Naive B cell (primary cell): ENCODE measurements at places on chromosomes 5 and 9. TPM values are rescaled to one million over a fixed set of nuclear protein-coding genes. Genes with fewer than 3 reads are reported as not detected.

DNA sequence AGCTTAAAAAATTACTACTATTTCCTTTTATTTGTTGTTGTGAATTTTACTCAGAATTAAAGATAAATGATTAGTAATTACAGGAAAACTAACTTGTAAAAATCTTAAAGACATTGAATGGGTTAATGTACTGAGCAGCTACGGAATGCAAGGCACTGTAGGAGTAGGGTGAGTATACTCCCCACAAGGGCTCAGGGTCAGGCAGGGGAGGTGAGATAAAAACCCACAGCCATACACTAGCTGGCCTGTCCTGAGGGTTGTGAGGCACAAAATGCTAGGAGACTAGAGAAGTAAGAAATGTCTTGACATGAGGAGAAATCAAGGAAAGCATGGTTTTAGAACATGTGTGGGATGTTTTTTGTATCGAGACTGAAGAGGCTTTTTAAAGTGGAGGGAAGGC is 13.4 kb downstream of the ZBED3 start:
- DNase-seq, result no peak
- peaks cover 24% of the 10 kb centered on the region for H3K36me3 ChIP-seq
- peaks cover 10% of the 10 kb centered on the region for H3K27me3 ChIP-seq
- H3K4me3 ChIP-seq, result no peak overlapping the region
- H3K4me1 ChIP-seq, result peaks cover 21% of the 10 kb centered on the region
- peak overlapping the region; percentile 42 for H3K27ac ChIP-seq

The SH3PXD2B gene
- not detected for polyA plus RNA-seq

The ADAMTS19 gene
- not detected for polyA plus RNA-seq

The HTR4 gene
- polyA plus RNA-seq, result not detected

The SLC12A7 gene
- 6.8 TPM for polyA plus RNA-seq

- H3K27me3 ChIP-seq, result no peaks in the 10 kb centered on the region
- DNase-seq, result peak; percentile 40
- peak overlapping the region; percentile 81 for H3K27ac ChIP-seq
- H3K36me3 ChIP-seq, result no peaks in the 10 kb centered on the region
- H3K4me1 ChIP-seq, result peaks cover 40% of the 10 kb centered on the region
These were observed 431.0 kb upstream of the MEF2C start for GRCh38 chr5:89313804-89314588.

DNA sequence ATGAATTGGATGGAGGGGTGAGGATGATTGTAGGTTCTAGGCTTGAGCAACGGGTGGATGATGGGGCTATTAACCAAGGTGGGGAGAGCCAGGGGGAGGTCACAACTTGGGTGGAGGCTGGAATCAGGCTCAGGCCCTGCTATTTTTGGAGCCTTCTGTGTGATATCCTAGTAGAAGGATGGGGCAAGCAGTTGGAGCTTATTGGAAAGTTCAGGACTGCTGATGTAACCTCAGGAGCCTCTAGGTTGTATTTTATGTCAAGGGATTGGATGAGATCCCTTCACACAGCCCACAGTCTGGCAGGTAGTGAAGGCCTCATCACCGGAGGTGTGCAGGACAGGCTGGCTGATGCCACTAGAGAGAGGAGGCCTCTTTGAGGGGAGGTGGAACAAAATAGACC is 11.2 kb upstream of the RPS14 start:
- no peaks in the 10 kb centered on the region for H3K36me3 ChIP-seq
- H3K4me3 ChIP-seq, result no peak overlapping the region
- peak overlapping the region; percentile 79 for H3K27ac ChIP-seq
- no peak for DNase-seq
- H3K27me3 ChIP-seq, result no peaks in the 10 kb centered on the region

- no peak overlapping the region for H3K27ac ChIP-seq
- H3K4me3 ChIP-seq, result no peak overlapping the region
- H3K36me3 ChIP-seq, result no peaks in the 10 kb centered on the region
- H3K4me1 ChIP-seq, result peaks cover 5% of the 10 kb centered on the region
- H3K27me3 ChIP-seq, result peaks cover 34% of the 10 kb centered on the region
These were observed 5.0 kb downstream of the DIRAS2 start for GRCh38 chr9:90637626-90638025.

DNA sequence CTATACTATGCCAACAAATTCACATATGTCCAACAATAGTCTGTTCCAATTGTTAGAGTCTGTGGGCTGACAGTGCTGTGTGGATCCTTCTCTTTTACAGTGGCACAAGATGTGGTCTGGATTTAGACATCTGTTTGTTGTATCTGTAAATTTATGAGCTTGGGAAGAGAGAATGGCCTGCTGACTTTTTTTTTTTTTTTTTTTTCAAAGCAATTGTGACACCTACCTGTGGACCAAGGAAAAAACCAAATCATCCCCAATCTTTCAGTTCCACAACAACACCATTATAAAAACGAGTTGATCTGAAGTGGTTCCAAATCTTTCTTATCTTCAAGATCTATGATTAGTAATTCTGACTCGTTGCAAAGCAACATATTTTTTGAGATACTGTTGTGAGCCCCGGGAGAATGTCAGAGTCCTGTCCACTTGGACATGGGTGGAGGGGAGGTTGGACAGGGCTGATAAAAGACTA is 4.9 kb downstream of the IRX2 start:
- no peak overlapping the region for H3K27ac ChIP-seq
- DNase-seq, result no peak
- H3K36me3 ChIP-seq, result no peaks in the 10 kb centered on the region
- peaks cover 64% of the 10 kb centered on the region for H3K27me3 ChIP-seq
- H3K4me1 ChIP-seq, result peaks cover 3% of the 10 kb centered on the region

DNA sequence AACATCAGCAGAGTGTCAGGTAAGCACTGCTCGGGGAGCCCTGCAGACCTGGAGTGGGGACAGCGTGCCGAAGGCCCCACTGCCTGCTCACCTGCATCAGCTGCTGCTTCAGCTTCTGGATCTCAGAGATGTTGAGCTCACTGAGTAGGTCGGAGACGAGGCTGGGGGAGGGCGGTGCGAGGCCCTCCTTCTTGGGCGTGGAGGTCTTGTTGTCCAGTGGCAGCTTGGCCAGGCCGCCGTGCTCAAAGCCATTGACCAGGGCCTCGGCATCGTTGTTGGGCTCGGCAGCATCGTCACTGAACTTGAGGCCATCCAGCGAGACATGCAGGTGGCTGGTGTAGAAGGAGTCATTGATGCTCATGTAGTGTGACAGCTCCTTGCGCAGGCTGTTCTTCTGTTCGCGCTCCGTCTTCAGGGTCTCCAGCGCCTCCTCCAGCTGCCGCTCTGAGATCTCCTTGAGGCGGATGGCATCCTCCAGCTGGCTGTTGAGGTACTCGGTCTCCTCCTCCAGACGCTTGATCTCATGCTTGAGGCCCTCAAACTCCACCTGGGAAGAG is 44.3 kb downstream of the BICD2 start:
- peak overlapping the region; percentile 75 for H3K4me3 ChIP-seq
- H3K27ac ChIP-seq, result peak overlapping the region; percentile 81
- peaks cover 3% of the 10 kb centered on the region for H3K36me3 ChIP-seq
- H3K27me3 ChIP-seq, result no peaks in the 10 kb centered on the region
- peaks cover 58% of the 10 kb centered on the region for H3K4me1 ChIP-seq

DNA sequence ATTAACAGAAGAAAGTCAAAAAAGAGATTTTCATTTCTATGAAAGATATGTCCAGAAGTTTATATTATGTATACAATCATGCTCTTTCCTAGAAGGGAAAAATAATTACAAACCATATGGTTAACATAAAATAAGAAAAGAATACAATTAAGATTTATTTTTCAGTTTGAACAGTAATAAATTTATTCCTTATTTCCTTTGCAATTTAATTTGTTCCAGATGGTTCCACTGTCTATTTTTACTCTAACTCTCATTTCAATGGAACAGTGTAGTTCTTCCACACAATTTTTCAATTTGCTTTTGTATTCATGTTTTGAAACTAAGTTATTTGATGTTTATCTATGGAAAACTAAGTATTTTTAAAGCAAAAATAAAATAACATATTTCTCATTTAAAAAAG is 1026.3 kb downstream of the TAF11L14 start:
- no peaks in the 10 kb centered on the region for H3K4me1 ChIP-seq
- no peak overlapping the region for H3K4me3 ChIP-seq
- H3K27ac ChIP-seq, result no peak overlapping the region
- no peaks in the 10 kb centered on the region for H3K36me3 ChIP-seq
- no peak for DNase-seq

- H3K27me3 ChIP-seq, result no peaks in the 10 kb centered on the region
- no peaks in the 10 kb centered on the region for H3K36me3 ChIP-seq
- H3K27ac ChIP-seq, result no peak overlapping the region
- no peak overlapping the region for H3K4me3 ChIP-seq
- DNase-seq, result no peak
- no peaks in the 10 kb centered on the region for H3K4me1 ChIP-seq
These were observed 724.9 kb upstream of the EDIL3 start for GRCh38 chr5:85109616-85110015.

- H3K4me3 ChIP-seq, result no peak overlapping the region
- DNase-seq, result no peak
- peaks cover 27% of the 10 kb centered on the region for H3K27me3 ChIP-seq
- H3K27ac ChIP-seq, result no peak overlapping the region
- no peaks in the 10 kb centered on the region for H3K4me1 ChIP-seq
- H3K36me3 ChIP-seq, result no peaks in the 10 kb centered on the region
These were observed 64.9 kb upstream of the FANCC start for GRCh38 chr9:95382433-95382832.

The GRXCR2 gene
- not detected for polyA plus RNA-seq

- peaks cover 4% of the 10 kb centered on the region for H3K27me3 ChIP-seq
- no peak overlapping the region for H3K27ac ChIP-seq
- no peaks in the 10 kb centered on the region for H3K4me1 ChIP-seq
- no peaks in the 10 kb centered on the region for H3K36me3 ChIP-seq
- DNase-seq, result no peak
These were observed 117.0 kb upstream of the GNA14 start for GRCh38 chr9:77764894-77765780.

The ZNF879 gene
- polyA plus RNA-seq, result 7.6 TPM

The MEF2C gene
- polyA plus RNA-seq, result 437 TPM

- H3K27me3 ChIP-seq, result no peaks in the 10 kb centered on the region
- no peak for DNase-seq
- no peak overlapping the region for H3K4me3 ChIP-seq
These were observed 15.4 kb downstream of the FAM174A start for GRCh38 chr5:100550531-100551051.

- no peak overlapping the region for H3K4me3 ChIP-seq
- H3K27ac ChIP-seq, result no peak overlapping the region
- H3K4me1 ChIP-seq, result no peaks in the 10 kb centered on the region
- DNase-seq, result peak; percentile 15
These were observed 11.0 kb downstream of the CCDC152 start for GRCh38 chr5:42767491-42768105.

The SEMA6A gene
- polyA plus RNA-seq, result 1.3 TPM

- peak overlapping the region; percentile 49 for H3K4me3 ChIP-seq
- no peak for DNase-seq
- H3K36me3 ChIP-seq, result no peaks in the 10 kb centered on the region
- H3K27ac ChIP-seq, result peak overlapping the region; percentile 99
These were observed 19.5 kb downstream of the B4GALT1 start for GRCh38 chr9:33147416-33148169.

The RMRP gene
- 41.0 TPM for polyA plus RNA-seq

The OGN gene
- not detected for polyA plus RNA-seq

- H3K4me3 ChIP-seq, result no peak overlapping the region
These were observed 106.3 kb downstream of the RAPGEF6 start for GRCh38 chr5:131528682-131529081.

- peaks cover 3% of the 10 kb centered on the region for H3K27me3 ChIP-seq
- DNase-seq, result no peak
- no peaks in the 10 kb centered on the region for H3K36me3 ChIP-seq
- no peak overlapping the region for H3K4me3 ChIP-seq
- H3K27ac ChIP-seq, result no peak overlapping the region
- H3K4me1 ChIP-seq, result no peaks in the 10 kb centered on the region
These were observed 13.6 kb downstream of the CMBL start for GRCh38 chr5:10293907-10294662.

DNA sequence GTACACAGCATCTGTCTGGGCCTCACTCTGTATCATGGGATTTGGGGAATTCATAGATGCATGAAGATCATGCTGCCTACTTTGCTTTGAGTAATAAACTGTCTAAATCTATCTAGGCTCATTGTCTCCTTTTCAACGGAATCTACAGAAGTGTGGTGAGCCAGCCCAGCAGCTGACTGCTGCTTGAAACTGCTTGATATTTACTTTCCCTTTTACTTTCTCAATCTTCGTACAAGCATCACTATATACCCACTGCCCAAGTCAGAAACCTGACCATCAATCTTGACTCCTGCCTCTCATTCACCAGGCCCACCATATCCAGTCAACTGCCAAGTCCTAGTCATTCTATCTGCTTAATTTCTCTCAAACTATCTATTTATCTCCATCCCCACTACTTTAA is 142.9 kb downstream of the NR2F1-AS1 start:
- H3K36me3 ChIP-seq, result no peaks in the 10 kb centered on the region
- H3K27ac ChIP-seq, result no peak overlapping the region
- H3K4me1 ChIP-seq, result no peaks in the 10 kb centered on the region

DNA sequence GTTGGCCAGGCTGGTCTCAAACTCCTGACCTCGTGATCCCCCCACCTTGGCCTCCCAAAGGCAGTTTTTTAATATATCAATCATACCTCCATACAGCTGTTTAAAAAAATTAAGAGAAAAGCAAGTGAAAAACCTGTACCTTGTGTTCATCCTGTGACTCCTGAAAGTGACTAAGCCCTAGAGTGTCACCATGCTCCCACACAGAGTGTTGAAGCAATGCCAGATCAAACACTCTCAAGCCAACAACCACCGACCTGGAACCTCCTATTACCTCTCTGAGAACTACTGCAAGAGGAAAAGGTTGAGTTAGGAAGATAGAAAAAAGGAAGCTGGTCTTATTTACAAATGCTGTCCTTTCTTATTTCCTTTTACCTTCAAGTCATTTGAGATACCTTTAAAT is 123.5 kb downstream of the RASEF start:
- no peak overlapping the region for H3K27ac ChIP-seq
- no peaks in the 10 kb centered on the region for H3K36me3 ChIP-seq
- H3K4me3 ChIP-seq, result no peak overlapping the region
- no peaks in the 10 kb centered on the region for H3K27me3 ChIP-seq

GRCh38 chr9:3045153-3045552 is 201.3 kb upstream of the PUM3 start:
- H3K27ac ChIP-seq, result no peak overlapping the region
- H3K27me3 ChIP-seq, result no peaks in the 10 kb centered on the region
- DNase-seq, result no peak
- no peaks in the 10 kb centered on the region for H3K36me3 ChIP-seq
- no peaks in the 10 kb centered on the region for H3K4me1 ChIP-seq

DNA sequence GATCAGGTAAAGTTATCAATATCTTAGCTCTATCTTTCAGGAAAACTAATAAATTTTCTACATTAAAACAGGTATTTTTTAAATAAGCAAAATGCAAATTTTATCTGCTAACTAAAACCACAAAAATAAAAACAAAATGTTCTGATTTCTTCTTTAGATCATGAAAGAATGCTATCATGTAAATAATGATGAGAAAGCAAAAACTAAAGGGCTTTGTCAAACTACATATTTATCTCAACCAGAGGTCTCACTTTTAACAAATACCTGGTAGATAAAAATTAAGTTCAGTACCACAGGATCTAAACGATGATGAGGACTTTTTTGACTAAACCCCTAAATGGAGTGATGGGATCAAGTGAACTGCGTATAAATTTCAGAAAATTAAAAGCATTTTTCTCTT is 50.5 kb downstream of the MLANA start:
- no peak overlapping the region for H3K27ac ChIP-seq
- H3K27me3 ChIP-seq, result no peaks in the 10 kb centered on the region
- no peaks in the 10 kb centered on the region for H3K36me3 ChIP-seq
- H3K4me1 ChIP-seq, result no peaks in the 10 kb centered on the region
- H3K4me3 ChIP-seq, result no peak overlapping the region

The IL4 gene
- not detected for polyA plus RNA-seq
